Muscle of leg (tissue), 16 donors: ENCODE measurements at places on chromosomes 16 and 17. TPM values are rescaled to one million over a fixed set of nuclear protein-coding genes. Genes with fewer than 3 reads are reported as not detected.

DNA sequence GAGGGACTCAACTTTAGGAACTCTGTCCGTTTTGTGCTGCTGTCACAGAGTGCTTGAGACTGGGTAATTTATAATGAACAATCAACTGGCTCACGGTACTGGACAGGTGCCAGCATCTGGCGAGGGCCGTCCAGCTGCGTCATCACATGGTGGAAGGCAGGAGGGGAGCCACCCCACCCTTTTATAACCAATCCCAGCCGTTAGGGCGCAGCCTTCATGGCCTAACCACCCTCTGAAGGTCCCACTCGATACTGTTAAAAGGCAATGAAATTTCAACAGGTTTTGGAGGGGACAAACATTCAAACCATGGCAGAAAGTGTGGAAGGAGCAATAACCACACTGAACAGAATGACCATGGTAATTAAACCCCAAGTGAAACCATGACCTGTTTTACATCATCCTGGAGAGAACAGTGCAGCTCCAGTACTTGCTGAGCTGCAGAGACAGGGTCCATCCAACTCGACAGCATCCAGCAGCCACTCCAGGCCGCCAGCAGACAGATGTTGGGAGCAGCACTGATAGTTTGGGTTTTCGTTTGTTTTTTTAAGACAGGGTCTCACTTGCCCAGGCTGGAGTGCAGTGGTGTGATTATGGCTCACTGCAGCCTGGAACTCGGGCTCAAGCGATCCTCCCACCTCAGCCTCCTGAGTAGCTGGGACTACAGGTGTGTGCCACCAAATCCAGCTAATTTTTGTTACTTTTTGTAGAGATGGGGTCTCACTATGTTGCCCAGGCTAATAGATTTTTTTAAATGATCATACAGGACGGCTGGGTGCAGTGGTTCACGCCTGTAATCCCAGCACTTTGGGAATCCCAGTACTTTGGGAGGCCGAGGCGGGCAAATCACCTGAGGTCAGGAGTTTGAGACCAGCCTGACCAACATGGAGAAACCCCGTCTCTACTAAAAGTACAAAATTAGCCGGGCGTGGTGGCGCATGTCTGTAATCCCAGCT is 11.0 kb downstream of the CHMP6 start:
- DNase-seq, result peak; percentile 64

DNA sequence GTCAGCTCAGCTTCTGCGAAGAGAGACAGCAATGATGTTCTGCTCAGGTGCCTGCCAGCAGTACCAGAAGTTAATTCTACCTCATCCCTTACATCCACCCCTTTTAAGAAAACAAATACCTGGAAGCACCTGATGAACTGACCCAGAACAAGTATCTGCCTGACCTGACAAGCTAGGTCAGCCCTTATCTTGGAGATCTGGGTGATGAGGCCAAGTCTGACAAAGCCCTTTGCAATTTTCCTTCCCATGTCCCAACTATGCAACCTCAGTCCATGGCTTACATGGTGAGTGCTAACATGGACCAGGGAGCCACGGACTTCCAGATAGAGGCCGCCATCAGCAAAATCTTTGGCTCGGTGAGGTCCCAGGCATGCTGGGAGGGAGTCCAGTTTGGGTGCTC is 3.6 kb downstream of the ACADVL start:
- no peak for DNase-seq

- DNase-seq, result no peak
These were observed 193.4 kb downstream of the LGALS9B start for GRCh38 chr17:20273741-20274500.

DNA sequence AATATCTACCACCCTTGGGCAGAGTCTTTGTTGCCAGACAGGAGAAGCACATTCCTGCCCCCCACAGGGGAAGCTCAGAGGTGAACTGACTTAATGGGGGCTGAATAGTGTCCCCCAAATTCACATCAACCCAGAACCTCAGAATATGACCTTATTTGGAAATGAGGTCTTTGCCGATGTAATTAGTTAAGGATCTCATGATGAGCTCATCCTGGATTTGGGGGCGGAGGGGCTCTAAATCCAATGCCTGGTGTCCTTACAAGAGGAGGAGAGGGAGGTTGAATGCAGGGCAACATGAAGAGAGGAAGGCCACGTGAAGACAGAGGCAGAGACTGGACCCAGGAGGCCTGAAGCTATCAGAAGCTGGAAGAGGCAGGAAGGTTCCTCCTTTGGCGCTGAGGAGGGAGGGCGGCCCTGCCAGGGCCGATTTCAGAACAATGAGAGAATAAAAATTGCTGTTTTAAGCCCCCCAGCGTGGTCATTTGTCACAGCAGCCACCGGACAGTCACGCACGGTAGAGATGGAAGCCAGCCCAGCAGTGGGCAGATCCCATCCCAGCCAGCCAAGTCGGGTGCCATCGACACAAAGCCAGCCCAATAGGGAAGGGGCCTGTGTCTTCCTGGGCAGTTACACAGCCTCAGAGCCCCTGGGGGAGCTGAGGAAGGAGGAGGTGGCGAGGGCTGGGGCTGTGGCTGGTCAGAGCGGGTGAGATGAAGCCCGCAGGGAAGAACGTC is 21.3 kb downstream of the C16orf74 start:
- no peak for DNase-seq

GRCh38 chr16:71373073-71373472 is 14.6 kb downstream of the CALB2 start:
- no peak for DNase-seq

DNA sequence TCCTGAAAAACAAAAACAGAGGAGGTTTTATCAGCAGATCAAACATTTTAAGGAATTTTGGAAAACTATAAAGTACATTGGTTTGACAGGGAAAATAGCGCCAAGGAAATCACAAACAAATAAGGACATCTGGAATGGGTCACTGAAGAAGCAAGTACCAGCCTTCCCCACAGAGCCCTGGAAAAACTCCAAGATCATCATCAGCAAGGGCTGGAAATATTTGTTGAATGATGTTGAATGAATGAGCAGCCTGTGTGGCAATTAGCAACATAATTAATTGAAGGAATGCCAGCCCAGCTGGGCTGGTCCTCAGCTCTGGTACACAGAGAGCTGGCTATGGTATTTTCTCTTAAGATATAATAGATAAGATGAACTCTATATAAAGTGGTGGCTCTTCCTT is 290.4 kb downstream of the HS3ST3A1 start:
- no peak for DNase-seq

- DNase-seq, result no peak
These were observed 12.8 kb downstream of the SMIM5 start for GRCh38 chr17:75645889-75646637.

DNA sequence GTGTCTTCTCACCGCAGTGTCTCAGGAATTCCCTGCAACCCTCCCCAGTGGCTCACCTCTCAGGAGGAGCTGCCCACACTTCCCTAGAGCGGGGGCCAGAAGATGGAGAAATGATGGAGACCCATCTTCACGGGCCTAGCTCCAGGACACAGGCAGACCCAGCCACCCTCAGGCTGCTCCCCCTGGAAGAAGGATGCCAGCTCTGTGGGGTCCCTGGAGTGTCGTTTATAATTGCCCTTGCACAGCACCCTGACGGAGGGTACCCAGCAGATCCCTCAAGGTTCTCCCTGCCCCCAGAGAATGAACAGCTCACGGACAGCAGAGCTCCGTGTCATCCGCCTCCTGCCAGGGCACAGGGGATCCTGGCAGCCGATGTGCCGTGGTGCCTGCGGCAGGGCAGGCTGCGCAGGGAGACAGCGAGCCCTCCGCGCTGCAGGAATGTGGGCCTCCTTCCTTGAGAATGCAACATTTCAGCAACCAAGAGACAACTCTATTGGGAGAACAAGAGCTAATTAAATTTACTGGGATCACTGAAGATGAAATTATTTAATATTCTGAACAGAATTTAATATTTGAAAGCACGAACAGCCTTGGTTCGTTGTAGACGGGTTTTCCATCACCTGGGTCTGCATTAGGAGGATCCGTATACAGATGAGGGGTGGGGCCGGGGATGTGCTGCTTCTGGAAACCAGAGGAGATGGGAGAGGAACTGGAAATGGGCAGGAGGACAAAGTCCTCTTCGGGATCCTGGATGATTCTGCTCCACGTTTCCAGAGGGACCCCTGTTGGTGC is 21.0 kb upstream of the RBFOX3 start:
- DNase-seq, result no peak

- no peak for DNase-seq
These were observed 615.3 kb downstream of the TOX3 start for GRCh38 chr16:51931653-51932052.

- DNase-seq, result no peak
These were observed 8.5 kb downstream of the PRMT7 start for GRCh38 chr16:68319185-68319908.

DNA sequence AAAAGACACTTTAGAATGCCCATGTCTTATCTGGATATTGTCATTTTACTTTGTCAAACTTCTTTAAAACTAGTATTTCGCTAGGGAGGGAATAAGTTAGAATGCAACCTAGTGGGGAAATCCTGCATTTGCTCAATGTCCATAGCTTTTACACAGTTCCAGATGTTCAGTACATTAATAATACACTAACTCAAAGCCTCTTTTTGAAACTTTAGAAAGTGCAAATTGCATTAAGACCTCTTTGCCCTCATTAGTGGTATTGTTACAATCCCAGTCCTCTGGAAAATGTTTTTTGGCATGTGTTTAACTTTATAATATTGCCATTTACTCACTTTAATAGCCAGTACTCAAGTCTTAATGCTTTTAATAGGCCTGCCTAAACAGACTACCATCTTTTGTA is 106.8 kb downstream of the BRIP1 start:
- DNase-seq, result peak; percentile 7

DNA sequence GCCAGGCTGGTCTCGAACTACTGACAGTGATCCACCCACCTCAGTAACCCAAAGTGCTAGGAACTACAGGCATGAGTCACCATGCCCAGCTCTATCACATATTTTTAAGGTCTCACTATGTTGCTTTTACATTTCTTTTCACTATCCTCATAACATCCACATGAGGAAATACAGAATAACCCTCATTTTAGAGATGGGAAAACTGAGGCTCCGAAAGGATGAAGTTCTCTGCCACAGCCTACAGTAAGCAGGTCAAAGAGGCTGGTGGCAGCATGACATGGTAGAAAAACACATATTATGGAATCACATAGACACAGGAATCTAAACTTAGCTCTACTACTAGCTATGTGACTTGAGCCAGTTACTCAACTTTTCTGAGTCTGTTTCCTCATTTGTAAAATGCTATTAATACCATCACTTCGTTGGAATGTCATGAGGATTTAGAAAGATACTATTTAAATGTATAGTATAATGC is 32.2 kb downstream of the APPBP2 start:
- no peak for DNase-seq

GRCh38 chr16:50841081-50841886 is 99.4 kb downstream of the CYLD start:
- peak; percentile 7 for DNase-seq

DNA sequence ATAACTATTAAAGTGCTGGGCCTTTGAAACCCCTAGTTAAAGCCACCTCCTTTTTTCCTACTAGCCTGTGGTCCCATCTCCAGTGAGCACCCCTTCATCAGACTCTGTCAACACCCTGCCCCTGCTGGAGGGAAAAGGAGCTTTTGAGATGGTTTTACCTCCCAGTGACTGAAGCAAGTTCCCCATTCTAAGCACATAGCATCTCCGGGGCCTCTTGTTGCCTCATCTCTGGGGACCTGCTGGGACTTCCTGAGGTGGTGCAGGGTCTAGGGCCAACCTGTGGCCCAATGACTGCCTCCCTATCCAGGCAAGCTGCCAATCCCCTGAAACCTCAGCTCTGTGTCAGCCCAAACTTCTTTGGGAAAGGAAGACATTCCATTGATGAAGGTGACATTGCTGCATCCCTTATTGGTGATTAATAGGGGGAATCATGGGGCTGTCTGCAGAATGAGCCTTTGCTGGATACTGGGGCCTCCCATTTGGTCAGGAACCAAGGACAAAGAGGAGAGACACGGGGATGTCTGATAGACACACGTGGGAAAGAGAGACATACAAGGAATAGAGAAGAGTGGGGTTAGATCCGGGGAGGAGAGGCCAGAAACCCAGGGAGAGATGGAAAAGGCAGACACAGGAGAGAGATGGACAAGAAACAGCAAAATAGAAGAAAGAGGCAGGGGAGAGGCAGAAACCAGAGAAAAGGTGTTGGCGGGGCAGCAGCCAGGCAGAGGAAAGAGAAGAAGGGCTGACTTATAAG is 2.4 kb downstream of the C1QL1 start:
- DNase-seq, result no peak

DNA sequence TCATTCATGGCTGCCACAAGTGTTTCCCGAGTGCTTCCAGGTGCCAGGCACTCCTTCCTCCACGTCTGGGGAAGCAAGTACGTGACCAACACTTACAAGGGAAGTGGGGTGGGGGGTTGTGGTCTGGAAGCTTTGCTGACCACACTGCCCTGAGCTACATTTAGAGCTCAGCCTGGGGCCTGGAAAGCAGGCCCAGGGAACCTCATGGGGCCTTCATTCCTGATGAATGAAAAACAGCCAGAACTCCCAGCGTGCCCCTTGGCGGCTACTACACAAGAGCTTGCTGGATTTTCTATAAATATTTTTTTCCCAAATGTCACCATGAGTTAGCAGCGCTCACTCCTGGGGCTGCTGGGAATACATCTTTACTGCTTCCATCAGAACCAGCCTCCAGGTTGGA is 73.3 kb downstream of the ABCC12 start:
- DNase-seq, result peak; percentile 43

GRCh38 chr16:82033006-82033405 is 2.0 kb upstream of the HSD17B2 start:
- no peak for DNase-seq

DNA sequence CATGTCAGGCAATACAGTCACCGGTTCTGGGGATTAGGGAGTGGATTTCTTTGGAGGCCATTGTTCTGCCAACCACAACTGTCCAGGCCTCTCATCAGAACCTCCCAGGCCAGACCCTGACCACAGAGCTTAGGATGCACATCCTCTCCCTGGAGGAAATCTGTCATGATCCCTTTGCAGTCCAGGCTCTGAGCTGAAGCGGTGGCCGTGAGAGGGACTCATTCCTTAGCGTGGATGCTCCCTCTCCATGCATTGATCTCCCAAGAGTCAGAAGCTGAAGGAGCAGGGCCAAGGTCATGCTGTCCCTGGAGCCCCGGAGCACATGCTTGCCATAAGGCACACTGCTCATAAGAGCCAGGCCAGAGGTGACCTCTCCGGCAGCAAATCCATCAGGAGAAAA is 181.4 kb downstream of the COPRS start:
- DNase-seq, result no peak

Gene C16orf95
- 2.8 TPM for total RNA-seq

Gene ACSM5
- total RNA-seq, result 0.18 TPM

Gene ITGB3
- total RNA-seq, result 16.5 TPM

Gene PMFBP1
- total RNA-seq, result 0.40 TPM

Gene CRYBA1
- not detected for total RNA-seq

Gene UBN1
- 9.9 TPM for total RNA-seq

Gene CD68
- total RNA-seq, result 15.7 TPM

Gene KRTAP4-3
- not detected for total RNA-seq

Gene SLFN12L
- 0.13 TPM for total RNA-seq

Gene KRT32
- not detected for total RNA-seq
